ENCODE measurements at places on chromosomes 5 and 9. TPM values are rescaled to one million over a fixed set of nuclear protein-coding genes. Genes with fewer than 3 reads are reported as not detected.

The CTNND2 gene
- total RNA-seq: 4.3 TPM

The GGTA1 gene
- 9.5 TPM for total RNA-seq

DNA sequence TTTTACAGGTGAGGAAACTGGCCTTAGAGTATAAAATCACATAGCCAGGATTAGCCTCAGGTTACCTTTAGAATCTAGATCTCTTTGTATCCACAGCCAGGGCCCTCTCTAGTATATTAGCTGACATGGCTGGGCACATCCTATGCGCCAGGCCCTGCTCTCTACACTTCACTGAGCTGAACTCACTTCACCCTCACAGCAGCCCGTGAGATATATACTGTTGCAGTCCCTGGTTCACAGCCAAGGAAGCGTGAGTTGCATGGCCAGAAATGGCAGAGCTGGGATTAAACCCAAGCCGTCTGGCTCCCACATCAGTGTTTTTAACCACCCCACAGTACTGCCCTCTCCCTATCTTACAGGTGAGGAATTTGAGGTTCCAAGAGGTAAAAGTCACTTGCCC lies 58.4 kb downstream of the DAB2IP start:
- no peak for DNase-seq

DNA sequence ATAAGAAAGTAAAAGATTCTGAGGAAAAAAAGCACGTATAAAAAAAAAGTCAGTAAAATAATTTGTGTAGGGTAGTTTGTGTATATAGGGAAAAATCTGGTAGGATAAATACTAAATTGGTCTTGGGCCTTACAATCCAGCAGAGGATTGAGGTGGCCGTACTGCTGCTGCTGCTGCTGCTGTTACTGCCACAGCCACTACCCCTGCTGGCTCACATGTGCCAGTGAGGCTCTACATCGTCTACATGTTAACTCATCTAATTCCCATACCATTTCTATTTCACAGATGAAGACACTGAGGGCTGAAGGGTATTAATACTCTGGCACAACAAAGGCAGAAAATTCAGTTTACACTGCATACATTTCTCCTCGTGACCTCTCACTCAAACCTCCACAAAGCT lies 928.5 kb downstream of the TLE4 start:
- DNase-seq: no peak

- no peak for DNase-seq
These were observed 602.9 kb upstream of the WWC1 start for GRCh38 chr5:167688341-167689130.
